ENCODE measurements at places on chromosomes 4 and X.
A peak's percentile ranks its signal among the peaks of the same experiment; 100 is the strongest.

DNA sequence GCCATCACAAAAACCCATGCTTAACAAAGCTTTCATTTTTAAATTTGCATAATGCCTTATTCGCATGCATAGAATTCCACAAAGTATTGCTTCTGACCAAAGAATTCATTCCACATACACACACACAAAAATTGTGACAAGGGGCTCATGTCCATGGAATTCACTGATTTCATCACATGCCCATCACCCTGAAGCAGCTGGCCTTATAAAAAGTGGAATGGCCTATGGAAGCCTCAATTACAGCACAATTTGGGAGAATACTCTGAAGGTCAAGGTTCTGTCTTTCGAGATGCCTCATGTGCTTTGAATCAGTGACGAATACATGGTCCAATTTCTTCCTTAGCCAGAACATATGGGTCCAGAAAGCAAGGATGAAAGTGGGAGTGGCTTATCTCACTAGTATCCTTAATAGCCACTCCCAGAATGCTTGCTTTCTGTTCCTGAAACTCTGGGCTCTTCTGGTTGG is 165.7 kb downstream of the KDR start:
- peak; percentile 94 for DNase-seq

DNA sequence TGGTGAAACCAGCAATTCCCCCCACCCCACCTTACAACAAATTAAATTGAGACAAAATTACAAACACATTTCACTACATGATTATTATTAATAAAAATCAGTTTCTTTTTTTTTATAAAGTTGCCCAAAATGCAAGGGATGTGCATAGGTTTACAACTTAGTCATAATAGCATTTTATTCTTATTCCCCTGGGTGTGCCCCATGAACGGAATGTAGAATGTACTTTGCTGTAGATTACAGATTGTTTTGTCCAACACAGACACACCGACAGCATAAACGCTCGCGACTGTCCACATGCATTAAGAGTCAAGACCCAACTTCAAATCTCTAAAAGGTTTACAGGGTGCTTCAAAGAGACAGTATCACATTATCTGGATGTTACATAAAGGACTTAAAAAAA is 72.3 kb downstream of the NYX start:
- DNase-seq = peak; percentile 1

DNA sequence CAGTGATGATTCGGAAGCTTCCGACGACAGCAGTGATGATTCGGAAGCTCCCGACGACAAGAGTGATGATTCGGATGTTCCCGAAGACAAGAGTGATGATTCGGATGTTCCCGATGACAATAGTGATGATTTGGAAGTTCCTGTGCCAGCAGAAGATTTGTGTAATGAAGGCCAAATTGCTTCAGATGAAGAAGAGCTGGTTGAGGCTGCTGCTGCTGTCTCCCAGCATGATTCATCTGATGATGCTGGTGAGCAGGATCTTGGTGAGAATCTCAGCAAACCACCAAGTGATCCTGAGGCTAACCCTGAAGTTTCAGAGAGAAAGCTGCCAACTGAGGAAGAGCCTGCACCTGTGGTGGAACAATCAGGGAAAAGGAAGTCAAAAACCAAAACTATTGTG is 14.2 kb downstream of the CXCR3 start:
- no peak for DNase-seq

- peak; percentile 85 for DNase-seq
Observed at GRCh38 chr4:98627531-98628257, 30.7 kb downstream of the TSPAN5 start.

DNA sequence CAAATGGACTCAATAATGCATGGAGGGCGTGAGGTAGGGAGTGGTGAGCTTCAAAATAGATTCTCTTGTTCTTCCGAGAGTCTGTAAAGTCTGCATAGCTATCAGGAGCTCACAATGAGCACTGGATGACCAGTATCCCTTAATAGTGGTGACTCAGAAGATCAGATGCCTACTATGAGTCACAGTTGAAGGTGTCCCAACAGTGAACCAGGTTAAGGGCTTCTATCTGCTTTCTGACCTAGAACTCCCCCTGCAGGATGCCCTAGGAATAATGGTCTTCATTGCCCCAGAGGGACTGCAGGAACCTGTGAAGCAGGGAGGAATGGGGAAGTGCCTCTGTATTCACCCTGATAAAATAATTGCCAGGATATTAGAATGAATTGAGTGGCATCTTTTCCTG is 22.1 kb downstream of the DGKK start:
- no peak for DNase-seq

DNA sequence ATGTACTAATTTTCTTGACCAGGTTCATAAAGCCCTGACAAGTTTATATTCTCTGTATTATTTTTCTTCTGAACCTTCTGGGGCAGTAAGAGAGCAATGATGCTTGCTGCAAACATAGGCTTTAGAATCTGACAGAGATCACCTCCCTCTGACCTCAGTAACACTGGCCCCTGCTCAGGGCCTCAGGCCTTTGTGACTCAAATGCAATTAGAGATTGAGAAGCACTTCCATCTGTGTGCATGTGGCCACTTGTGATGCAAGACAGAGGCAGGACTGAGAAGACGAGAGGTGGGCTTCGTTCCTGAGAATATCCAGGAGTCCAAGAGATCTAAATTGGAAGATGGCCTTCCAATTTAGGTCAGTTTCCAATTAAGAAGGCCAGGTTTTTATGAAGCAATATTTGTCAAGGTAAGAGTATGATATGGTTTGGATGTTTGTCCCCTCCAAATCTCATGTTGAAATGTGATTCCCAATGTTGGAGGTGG is 82.8 kb upstream of the VEGFC start:
- DNase-seq = no peak

- peak; percentile 32 for DNase-seq
Observed at GRCh38 chr4:38782452-38783108, at the start of gene TLR10. Gene TLR10, minus strand, starts transcription at chr4:38782990. Its CDS starts 7,400 bp downstream, at chr4:38775590.

GRCh38 chrX:1316527-1316926 is 20.1 kb upstream of the IL3RA start:
- peak; percentile 21 for DNase-seq

DNA sequence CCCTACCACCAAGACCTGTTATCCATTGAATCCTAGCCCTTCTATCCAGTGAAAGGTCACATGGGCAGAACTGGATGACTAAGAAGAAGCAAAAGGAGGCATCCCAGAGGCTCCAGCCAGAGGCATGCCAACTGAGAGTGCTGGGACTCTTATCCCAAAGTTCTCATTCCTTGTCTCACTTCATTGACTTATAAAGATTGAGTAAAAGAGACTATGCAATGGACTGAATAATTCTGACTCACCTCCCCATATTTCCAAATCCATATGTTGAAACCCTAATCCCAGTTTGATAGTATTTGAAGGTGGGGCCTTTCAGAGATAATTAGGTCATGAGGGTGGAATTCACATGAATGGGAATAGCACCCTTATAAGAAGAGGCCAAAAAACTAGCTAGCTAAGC is 131.4 kb downstream of the COL25A1 start:
- DNase-seq = peak; percentile 59

DNA sequence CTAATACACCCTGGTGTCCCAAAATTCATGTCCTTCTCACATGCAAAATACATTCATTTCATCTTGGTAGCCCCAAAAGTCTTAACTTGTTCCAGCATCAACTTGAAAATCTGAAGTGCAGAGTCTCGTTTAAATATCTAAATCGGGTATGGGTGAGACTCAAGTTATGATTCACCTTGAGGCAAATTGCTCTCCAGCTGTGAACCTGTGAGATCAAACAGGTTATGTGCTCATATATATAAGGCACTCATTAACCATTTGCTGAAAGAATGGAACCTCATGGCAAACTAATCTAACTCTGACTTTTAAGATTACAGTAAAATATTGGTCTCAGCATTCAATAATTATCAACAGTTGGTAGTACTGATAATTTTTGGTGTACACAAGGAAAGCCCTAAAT is 55.5 kb downstream of the PDLIM5 start:
- DNase-seq = no peak

- no peak for DNase-seq
Observed at GRCh38 chrX:111742018-111742417, 61.0 kb downstream of the ALG13 start.

DNA sequence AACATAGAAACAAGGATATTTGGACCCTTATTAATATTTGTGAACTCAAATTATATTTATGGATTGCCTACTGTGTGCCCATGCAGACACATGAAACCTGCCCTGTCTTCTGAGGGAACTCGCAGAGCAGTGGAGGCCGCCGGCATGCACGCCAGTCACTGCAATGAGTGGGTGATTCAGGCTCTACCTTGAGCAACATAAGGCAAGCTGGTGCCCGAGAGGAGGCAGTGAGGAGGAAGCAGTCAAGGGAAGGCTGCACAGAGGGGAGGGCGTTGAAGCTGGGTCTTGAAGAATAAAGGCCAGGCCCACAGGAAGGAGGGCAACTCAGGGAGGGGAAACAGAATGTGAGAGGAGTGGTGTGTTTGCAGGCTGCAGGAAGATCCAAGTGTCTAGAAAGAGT is 52.8 kb downstream of the PPEF2 start:
- peak; percentile 9 for DNase-seq

DNA sequence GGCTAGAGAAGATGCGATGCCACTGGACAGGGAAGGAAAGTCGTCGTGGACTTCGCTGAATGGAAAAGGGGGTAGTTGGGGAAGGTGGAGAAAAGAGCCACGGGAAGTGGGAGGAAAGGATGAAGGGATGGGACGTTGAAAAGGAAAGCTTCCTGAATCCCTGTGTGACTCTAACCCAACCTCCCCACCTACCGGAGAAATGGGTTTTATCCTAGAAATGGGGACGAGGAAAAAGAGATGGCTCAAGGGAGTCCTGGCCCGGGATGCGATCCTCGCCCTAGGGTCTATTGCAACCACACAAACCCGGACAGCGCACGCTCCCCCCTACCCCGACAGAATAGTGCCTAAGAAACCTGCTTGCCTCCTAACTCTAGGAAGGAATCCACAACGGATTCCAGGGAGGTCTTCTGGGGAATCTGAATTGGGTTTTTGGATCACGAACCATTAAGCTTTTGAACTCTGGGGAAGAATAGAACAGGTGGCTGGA is 738 bp upstream of the TSPAN5 start:
- peak; percentile 52 for DNase-seq

DNA sequence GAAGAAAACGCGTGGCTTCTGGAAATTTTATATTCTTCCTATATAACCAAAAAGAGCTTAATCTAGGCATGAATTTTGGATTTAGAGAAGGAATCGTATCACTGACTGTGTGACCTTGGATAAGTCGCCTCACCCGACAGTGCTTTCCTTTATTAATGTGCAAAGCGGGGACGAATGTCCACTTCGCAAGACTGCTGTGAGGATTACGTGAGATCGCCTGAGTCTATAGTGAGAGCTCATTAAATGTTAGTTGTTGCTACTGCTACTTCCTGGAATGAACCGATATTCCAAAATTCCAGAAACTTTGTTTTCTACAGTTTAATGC is 448 bp upstream of the TBC1D8B start:
- DNase-seq = no peak

GRCh38 chr4:154720123-154720522 is 23.7 kb upstream of the LRAT start:
- no peak for DNase-seq

DNA sequence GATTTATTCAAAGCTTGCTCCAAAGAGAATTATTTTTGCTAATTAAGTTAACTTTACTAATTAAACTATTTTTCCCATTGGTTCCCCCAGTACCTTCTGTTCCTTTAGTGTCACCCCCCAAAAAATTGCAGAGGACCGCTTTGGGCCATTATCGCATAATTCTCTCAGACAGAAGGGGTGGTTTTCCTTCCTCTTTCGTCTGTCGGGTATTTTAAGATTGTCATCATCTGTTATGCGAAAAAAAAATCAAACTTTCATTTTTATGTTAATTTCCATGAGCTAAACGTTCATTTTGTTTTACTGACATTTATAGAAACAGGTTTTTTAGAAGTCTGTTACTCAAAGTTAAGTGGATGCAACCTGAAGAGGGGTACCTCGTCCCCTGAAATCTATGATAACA is 76.2 kb upstream of the DDX3X start:
- DNase-seq = no peak

DNA sequence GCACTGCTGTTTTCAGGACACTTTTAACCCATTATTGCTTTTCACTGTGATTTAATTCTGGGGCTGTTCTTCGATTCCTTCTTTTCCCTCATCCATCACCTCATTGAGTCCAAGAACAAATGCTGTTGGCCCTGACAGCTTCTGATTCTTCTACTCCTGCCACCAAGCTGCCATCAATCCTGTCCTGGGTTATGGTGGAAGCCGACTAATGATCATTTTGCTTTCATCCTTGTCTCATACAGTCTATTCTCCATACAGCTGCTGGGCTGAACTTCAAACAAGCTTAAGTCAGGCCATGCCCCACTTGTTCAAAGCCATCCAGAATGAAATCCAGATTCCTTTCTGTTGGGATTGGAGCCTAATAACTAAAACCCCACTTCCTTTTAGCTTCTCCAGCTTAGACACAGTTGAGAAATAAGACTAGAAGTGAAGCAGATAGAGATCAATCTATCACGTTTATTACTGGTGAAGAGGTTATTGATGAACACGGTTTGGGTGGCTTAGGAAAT is 161.9 kb downstream of the STK32B start:
- DNase-seq = no peak

- peak; percentile 64 for DNase-seq
Observed at GRCh38 chr4:57426779-57427395, 316.7 kb upstream of the IGFBP7 start.

GRCh38 chrX:8235026-8235425 is 64.0 kb upstream of the VCX2 start:
- DNase-seq = peak; percentile 5

GRCh38 chr4:110586131-110586850 is 36.6 kb downstream of the PITX2 start:
- peak; percentile 70 for DNase-seq

GRCh38 chr4:139315221-139315675 is 13.0 kb upstream of the NDUFC1 start:
- no peak for DNase-seq

DNA sequence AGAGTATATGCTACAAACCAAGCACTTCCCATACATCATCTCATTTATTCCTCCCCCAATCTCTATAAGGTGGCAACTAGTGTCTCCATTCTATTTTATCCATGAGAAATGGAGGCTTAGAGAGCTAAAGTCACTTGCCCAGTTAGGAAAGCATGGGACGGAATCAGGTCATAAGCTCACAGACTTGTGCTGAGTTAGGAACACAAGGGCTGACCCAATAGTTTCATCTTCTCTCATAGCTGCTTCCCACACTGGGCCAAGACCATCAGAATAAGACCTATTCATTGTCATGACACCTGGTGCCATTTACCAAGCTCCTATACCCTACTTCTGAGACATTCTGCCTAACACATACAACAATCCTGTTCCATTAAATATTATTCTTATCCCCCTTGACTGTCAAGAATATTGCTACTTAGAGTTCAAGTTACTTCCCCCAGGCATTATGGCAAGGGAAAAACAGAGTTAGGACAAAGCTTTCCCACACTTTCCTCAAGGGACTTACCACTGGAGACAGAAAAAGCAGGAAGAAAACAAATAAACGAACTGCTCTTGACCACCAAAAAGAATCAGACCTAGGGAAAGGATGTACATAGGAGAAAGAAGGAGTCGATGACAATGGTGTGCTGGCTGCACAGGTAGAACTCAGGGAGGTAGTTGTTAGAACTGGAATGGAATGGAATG is 167.8 kb downstream of the LDB2 start:
- no peak for DNase-seq

DNA sequence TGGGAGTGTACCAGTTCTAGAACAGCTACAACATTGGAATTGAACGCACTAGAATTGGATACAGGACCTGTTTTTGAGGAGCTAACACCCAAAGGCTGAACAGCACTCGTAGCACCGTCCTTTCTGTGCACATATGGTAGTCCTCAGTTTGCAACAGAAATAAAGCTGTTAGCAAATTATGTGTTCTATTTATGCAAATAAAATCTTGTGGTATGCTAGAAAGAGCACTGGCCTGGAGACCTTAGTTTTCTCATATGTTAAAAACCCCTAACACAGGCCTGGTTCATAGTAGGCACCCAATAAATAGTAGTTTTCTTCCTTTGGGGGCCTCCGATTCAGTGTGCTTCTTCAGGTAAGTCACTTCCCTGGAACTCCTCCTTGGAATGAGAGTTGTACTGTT is 140.3 kb downstream of the AR start:
- DNase-seq = no peak
